Epithelial cell of proximal tubule (primary cell): ENCODE measurements at places on chromosomes 7 and 10. TPM values are rescaled to one million over a fixed set of nuclear protein-coding genes. Genes with fewer than 3 reads are reported as not detected.

Gene TRPV5
- total RNA-seq = not detected in 2 replicates

Gene CLCN1
- total RNA-seq = not detected in 2 replicates

Gene LGI1
- not detected in 2 replicates for total RNA-seq

Gene JAKMIP3
- total RNA-seq = under 0.01 TPM in 1 of 2 replicates, not detected in the other

Gene HYCC1
- total RNA-seq = 29.7 and 32.4 TPM in 2 replicates

Gene GNAT3
- not detected in 2 replicates for total RNA-seq

Gene OR2A7
- 2.0 and 8.0 TPM in 2 replicates for total RNA-seq

Gene DKK1
- 3.2 and 39.9 TPM in 2 replicates for total RNA-seq

Gene CYP2E1
- 0.17 and 1.1 TPM in 2 replicates for total RNA-seq

Gene GRID1
- total RNA-seq = 0.52 TPM in 1 of 2 replicates, not detected in the other

Gene PNLIPRP3
- not detected in 2 replicates for total RNA-seq

Gene TMEM176B
- 1.7 TPM in 1 of 2 replicates, not detected in the other for total RNA-seq

Gene TAS2R60
- total RNA-seq = not detected in 2 replicates

Gene TBX20
- 0.69 and 1.8 TPM in 2 replicates for total RNA-seq

- DNase-seq = no peak
Observed at GRCh38 chr7:153413540-153414287, 638.5 kb upstream of the DPP6 start.

DNA sequence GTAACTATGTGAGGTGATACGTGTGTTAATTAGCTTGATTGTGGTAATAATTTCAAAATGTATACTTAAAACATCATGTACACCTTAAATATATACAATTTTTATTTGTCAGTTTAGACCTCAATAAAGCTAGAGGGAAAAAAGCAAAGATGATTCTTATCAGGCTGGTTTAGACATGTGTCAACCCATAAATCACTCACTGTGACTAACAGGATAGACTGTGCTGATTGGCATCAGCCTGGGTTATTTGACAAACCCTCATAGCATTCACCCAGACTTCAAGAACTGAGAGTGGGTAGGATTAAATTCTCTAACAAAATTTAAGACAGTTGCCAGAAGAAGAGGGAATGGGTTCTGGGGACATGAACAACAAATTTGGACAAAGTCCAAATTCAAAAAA is 73.8 kb upstream of the TMEM140 start:
- DNase-seq = no peak

GRCh38 chr10:51117053-51117660 is 42.9 kb downstream of the PRKG1 start:
- no peak for DNase-seq

DNA sequence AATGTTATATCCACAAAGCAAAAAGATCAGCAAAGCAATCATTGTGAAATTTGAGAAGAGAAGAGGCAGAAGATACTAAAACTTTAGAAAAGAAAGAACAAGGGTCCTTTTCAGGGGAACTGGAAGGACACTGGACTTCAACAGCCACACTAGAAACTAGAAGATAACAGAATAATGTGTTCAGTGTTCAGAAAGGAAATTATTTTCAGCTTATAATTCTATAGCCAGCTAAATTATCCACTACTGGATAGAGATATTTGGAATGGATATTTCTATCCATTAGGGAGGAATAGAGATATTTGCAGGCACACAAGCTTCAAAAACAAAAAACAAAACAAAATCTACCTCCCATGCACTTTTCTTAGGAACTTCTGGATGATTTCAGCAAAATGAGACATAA is 12.8 kb downstream of the ANXA11 start:
- no peak for DNase-seq

DNA sequence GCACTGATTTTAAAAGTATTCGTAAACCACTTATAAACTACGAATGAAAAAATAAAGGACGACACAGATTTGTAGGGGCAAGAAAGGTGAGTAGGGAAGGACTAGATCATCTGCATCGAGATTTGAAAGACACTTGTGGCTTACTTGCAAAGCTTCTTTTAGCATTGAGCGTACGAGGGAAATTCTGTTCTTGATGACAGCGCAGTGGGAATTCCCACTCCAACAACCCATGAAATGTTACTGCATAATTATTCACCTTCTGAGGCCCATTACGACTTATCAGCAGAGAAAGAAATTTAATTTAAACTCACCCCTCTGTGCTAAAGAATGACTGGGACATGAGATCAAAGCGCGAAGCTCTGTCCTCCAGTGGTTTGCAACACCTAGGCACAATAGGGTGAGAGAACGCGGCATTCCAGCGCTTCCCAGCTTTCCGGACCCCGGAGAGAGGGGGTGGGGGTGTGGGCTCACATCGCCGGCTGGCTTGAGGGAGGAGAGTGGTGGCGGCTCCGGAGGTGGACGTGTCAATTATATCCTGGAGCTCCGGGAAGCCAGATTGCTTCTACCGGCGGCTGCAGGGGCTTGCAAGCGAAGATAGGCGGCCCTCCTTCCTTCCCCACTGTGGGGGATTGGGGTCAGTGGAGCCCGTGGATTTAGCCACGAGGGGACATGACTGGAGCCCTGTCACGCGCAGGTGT is 10.3 kb downstream of the SP8 start:
- DNase-seq = no peak

DNA sequence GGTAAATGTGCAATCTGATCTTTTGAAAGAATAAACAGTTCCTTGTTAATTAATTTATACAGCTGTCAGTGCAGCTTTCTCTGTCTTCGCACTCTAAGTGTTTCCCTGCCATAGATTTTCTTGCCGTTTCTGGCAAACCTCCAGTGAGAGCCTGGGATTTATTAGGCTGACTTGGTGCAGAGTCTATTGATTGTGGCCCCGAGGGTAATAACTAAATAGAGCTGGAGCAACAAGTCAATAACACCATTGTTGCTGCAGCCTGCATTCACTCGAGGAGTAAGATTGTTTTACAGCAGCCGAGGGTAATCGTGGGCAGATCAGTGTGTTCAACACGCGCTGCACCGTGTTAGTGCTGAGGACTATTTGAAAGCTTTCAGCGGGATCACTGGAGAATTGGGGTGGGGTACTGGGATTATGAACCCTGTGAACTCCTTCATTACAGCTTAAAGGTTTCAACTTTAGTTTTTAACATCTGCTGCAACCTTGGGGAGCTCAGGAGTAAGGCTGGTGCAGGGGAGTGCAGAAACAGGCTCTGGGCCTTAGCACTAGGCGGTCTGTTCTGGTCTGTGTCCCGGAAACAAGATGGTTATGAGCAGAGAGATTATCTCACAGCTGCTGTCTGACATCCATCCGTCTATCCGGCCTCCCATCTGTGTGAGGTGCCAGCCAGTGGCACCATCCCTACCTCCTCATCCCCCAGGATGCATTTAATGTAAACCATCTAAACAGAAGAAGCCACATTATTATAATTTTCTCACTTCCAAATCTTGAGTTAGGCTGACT is 174.0 kb upstream of the TCF7L2 start:
- no peak for DNase-seq

- DNase-seq = no peak
Observed at GRCh38 chr7:142960955-142961512, 1.1 kb downstream of the KEL start.

DNA sequence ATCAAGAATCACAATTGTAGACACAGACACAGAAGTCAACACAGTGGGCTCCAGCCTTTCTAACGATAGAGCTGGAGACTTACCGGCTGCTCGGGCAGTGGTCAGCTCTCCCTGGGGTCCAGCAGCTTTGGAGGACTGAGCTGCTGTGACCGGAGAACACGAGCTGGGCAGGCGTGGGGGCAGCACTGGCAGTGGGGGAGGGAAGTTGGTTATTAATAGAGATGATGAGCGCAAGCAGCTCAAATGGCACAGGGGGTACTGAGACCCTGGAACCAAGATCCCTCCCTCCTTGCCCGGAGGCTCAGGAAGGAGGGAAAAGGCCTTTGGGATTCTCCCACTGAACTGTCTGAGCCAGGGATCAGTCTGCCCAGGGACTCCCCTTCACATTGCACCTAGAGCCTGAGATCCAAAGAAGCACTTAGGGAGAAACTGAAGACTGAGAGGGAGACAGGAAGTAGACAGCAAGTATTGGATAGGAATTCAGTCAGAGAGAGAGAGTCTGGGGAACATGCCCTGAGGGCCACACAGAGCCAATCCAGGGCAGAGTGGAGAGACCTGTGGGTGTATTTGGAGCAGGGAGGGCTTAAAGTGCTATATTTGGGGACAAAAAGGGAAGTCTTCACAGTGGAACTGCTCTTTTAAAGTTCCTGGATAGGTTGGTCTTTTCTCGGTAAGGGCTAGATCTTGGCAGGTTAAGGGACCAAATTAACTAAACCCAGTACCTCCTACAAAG is at the start of gene MYOZ1:
Gene MYOZ1 (minus strand): TSS at position 147 of the 733 bp plus-strand sequence. CDS start 1,457 bp downstream, outside the sequence.
- no peak for DNase-seq

GRCh38 chr10:112465299-112465883 is 18.4 kb downstream of the VTI1A start:
- DNase-seq = no peak

DNA sequence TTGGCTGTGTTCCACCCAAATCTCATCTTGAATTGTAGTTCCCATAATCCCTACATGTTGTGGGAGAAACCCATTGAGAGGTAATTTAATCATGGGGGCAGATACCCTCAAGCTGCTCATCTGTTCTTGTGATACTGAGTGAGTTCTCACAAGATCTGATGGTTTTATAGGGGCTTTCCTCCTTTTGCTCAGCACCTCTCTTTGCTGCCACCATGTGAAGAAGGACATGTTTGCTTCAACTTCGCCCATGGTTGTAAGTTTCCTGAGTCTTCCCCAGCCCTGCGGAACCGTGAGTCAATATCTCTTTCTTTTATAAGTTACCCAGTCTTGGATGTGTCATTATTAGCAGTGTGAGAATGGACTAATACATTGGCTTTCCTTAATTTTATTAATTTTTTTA is 527.8 kb downstream of the MDFIC start:
- DNase-seq = no peak

DNA sequence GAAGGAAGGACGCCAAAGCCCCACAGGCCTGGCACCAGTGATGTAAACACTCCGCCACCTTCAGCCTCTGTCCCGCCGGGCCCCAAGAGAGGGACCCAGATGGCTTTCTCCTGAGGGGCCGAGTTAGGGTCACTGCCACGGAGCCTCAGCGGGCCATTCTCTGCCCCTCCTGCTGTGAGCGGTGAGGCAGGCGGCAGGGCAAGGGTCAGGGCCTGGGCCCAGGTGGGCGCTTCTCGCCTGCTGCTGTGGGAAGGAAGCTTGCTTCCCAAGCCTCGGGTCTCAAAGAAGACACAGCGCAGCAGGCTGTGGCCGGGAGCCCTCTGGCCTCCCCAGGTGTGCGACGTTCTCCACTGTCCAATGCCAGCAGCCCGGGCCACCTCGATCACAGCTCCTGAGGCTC is 84.8 kb downstream of the PROSER2 start:
- no peak for DNase-seq

DNA sequence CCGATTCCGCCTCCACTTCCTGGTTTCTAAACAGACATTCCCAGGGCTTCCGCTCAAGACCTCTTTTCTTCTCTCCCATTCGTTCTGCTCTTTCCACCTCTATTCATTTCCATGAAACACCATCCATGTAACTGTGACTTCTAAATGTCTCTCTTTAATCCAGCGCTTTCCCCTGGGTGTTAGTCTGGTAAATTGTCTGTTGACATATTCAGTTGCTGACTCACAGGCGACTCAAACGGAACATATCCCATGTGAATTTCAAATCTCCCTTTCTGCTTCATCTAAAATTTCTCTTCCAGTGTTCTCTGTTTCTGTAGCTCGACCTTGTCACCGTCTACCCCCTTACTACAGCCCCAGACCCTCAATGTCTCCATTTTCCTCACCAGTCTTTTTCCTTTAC is 119.1 kb downstream of the PFKFB3 start:
- no peak for DNase-seq

GRCh38 chr7:95398155-95398940 is 2.2 kb upstream of the PON3 start:
- DNase-seq = no peak

DNA sequence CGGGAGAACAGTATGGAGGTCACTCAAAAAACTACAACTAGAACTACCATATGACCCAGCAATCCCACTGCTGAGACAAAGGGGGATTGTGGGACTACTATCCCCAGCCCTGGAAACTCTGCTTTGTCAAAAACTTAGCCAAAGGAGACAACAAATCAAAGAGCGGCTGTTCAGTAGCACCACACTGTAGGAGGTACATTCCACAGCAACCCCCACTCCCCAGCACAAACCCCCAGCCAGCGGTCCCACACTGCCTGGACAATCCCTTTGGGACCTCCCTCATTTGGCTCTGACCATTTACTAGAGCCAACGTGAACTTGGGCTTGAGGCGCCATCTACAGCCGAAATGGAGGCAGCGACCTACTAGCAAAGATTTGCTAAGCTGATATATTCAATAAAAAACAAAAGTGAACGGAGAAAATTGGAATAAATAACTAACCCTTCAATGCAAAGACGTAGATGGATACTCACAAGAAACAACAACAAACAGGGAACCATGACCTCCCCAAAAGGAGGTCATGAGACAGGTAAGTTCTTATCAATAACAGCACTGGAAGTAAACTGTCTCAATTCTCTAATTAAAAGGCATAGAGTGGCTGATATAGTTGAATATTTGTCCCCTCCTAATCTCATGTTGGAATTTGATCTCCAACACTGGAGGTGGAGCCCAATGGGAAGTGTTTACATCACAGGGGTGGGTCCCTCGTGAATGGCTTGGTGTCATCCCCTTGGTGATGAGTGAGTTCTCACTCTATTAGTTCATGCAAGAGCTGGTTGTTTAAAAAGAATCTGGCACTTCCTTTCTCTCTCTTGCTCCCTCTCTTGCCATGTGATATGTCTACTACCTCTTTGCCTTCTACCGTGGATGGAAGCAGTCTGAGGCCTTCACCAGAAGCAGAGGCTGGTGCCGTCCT is 119.0 kb upstream of the KCNMA1 start:
- no peak for DNase-seq

GRCh38 chr7:154375956-154376355 is 323.8 kb downstream of the DPP6 start:
- no peak for DNase-seq

- DNase-seq = no peak
Observed at GRCh38 chr7:3235322-3235721, 65.7 kb upstream of the SDK1 start.

DNA sequence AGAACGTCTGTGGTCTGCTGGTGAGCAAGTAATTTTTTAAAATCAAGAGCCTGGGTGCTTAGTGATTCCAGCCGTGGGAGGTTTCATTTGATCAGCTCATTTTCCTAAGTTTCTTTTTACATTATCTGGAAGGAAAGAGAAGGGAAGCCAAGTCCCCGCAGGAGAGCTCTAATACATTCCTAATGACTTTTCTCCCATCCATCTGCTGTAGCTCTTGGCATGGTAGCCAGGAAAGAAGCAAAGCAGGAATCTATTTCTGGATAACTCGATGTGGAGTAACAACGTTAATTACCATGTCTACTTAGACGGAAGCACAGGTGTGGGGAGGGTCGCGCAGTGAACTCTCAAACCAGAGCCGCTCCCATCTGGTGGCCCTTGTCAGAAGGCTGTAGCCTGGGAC is 121.9 kb downstream of the PAXIP1 start:
- DNase-seq = no peak

GRCh38 chr10:20707251-20707650 is 189.9 kb downstream of the NEBL start:
- no peak for DNase-seq

DNA sequence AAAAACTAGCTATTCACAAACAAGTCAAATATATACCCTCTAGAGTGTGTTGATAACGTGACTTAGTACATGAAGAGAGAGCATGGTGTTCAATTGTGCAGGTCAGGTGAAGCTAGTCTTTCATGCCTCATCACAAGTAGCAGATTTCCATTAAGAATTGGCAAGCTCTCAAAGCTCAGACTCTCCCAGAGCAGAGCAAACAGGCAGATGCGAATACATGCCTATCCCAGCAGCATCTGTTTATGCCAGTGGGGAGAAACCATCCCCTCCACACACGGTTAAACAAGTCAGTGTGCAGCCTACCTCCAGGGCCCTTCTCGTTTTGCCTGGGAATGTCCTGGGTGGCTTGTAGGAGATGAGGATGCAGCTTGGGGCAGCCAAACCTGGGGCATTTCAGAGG is 532.5 kb upstream of the C7orf33 start:
- DNase-seq = no peak

GRCh38 chr7:98284335-98285036 is 3.0 kb downstream of the BRI3 start:
- no peak for DNase-seq
